ENCODE measurements at places on chromosomes 11 and 22. TPM values are rescaled to one million over a fixed set of nuclear protein-coding genes. Genes with fewer than 3 reads are reported as not detected.

The HEPHL1 gene
- total RNA-seq = not detected

The CD81 gene
- total RNA-seq = 83.6 TPM

The NDUFV1 gene
- total RNA-seq = 152 TPM

The MAPK8IP2 gene
- total RNA-seq = 0.06 TPM

- DNase-seq = no peak
These were observed 37.1 kb downstream of the SHISAL1 start for GRCh38 chr22:44275631-44275995.

GRCh38 chr11:10823152-10823579, 14.4 kb upstream of the EIF4G2 start:
- DNase-seq = no peak

DNA sequence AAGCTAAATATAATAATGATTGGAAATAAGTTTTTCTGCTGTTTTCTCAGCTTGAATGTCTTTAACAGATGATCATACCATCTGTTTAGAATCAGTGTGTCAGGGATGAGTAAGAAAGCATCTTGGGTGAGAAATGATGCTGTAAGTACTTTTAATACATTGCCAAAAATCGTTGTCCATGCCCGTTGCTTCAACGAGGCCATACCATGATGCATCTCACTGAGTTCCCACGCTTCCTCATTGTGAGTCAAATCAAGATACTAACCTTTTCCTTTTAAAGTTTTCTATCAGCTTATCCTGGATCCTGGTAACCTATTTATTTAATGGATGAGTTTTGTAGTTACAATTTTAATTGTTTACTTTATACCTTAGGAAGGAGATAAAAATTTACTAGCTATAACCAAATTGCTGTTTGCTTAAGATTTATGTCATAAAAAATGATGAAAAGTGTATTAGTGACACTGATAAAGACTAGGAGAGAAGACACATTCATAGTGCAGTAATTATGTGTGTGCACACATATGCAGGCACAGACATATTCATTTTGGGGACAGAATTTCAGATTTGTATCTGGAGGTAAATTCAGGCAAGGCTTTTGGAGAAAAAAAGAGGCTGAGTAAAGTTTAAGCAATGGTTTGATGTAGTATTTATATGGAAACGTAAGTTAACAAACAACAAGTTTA, 154.8 kb downstream of the UVRAG start:
- no peak for DNase-seq

DNA sequence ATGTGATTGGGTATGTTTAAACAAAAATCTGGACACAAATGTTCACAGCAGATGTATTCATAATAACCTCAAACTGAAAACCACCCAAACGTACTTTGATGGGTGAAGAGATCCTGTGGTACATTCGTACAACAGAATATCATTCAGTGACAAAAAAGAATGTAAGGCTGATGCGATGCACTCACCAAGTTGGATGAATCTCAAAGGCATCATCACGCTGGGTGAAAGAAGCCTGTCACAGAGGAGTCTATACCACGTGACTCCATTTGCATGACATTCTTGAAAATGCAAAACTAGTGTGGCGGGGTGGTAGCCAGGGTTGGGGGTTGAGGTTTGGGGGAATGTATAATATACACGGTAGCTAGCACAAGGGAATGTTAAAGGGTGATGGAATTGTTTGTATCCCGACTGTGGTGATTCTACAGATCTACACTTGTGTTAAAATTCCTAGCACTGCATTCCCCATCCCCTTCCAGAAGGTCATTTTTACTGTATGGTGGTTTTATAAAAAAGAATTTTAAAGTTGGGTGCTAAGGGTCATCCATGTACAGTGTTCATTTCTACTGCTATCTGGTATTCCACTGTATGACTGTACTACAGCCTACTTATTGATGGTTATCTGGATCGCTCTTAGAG, 35.0 kb upstream of the SLC25A1 start:
- no peak for DNase-seq

- peak; percentile 76 for DNase-seq
These were observed 30.9 kb downstream of the CHEK2 start for GRCh38 chr22:28710576-28711191.

DNA sequence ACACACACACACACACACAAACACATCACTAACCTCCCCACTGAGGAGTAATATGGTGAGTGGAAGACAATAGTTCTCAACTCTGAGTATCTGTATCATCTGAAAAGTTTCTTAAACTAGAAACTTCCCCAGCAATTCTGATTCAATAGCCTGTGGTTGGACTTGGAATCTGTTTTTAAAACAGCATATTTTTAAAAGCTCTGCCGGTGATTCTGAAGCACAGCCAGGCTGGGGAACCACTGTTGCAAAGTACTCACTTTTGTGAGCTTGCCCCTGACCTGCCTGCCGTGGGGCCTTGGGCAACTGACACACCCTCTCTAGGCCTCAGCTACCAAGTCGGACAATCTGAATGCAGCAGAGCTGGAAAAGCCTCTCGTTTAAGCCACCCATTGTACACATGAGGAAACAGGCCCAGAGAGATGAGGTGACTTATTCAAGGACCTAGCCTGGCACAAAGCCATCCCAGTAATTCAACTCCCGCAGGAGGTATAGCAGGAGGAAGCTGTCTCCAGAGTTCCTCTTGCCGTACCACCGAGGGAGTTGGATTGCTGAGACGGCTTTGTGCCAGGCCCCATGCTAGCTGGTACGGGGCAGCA, 8.9 kb downstream of the SLC15A3 start:
- DNase-seq = no peak

- no peak for DNase-seq
These were observed 38.4 kb upstream of the CWF19L2 start for GRCh38 chr11:107496011-107496410.

DNA sequence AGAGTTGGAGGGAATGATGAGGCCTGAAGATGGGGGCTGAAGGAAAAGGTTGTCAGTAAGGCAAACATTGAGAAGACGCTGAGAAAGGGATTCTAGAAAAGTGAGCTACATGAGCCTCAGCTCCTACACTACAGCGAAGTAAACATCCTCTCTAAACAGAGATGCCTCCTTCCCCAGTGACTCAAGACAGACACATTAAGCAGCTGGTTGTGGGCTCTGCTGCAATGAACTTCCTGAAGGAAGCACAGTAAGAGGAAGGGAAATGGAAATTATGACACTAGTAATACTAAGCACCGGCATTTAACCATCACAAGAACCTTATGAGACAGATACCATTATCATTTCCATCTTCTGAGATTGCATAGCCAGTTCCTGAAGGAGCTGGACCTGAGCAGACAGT, 190.5 kb downstream of the C11orf87 start:
- DNase-seq = no peak

- DNase-seq = no peak
These were observed 2.3 kb upstream of the RAD9A start for GRCh38 chr11:67389477-67389876.

Measured in NCI-H460 (cell line).